ENCODE measurements at places on chromosomes 7 and 10.

DNA sequence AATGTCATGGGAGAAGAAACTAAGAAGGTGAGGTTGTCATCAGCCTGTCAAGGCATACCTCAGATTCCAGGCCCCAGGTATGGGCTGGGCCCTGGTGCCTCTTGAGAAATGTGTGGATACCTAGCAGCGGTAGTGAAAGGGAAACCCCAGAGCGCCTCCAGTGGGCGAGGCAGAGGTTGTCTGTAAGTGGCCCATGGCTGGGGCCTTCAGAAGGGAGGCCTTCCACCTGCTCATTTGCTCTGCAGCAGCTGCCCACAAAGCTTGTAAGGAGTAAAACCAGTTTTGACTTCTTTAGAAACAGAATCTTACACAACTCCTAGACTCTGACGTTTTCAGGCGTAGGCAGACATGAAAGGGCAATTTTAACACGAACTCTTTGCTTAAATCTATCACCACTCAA lies 509.9 kb downstream of the PARD3 start:
- no peak for DNase-seq

GRCh38 chr7:134690016-134690415 lies 43.4 kb downstream of the BPGM start:
- DNase-seq = no peak

DNA sequence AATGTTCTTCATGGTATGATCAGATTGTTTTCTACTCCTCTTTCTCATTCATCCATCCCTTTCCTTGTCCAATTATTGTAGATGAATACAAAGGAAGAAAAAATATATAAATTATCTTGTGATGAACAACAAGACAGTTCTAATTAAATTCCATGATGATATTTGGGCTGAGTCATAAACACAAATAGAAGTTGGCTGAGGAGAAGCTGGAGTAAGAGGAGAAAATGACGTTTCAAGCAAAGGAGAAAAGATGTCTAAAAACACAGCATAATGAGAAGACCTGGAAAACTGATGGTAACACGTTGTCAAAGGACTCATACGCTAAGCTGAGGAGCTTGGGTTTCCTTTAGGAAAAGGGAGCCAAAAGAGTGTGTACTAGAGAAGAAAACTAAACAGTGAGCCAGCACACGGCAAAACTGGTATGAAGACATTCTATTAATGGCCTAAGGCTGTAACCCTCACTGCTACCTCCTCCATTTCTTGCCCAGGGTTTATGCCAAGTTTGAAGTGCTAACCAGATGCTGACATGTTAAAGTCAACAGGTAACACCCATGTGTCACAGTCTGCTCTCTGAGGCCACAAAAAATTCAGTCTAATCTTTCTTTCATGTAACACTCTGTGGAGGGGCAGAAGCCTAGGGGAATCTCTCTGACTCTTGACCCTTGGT lies 26.1 kb downstream of the ZFAND4 start:
- DNase-seq = no peak

DNA sequence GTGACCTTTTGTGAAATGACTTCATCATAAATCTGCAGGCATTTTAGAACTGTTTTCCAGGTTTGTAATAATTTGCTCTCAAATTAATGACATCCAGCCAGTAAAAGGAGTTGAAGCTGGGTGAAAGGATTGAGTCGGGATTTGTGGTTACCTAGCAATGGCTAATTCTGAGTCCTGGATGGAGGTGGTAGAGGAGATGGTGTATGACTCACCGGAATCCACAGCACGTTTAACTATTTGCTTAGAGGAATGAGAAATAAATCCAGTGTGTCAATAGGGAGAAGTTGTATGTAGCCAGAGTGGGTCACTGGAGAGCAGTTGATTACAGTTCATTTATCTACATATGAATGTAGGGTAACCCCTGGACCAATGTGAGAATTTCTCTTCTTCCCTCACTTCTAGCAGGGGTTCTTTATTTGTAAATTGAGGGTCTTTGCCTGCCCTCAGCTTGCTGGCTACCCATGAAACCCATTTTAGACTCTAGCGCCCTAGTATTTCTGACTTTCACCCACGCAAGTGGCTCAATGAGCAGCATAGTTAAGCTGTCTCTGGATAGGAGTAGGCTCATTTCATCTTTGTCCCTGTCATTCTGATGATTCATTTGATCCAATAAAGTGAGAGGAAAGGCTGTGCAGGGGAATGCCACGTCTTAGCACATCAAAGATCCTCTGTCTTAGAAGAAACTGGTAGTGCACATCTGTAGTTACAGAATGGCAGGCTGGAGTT lies 547.8 kb downstream of the SORCS3 start:
- DNase-seq = no peak

- DNase-seq = no peak
Observed at GRCh38 chr7:7257899-7258692, 75.8 kb downstream of the C1GALT1 start.

GRCh38 chr10:110356628-110357245 lies 52.0 kb upstream of the SMNDC1 start:
- no peak for DNase-seq

- DNase-seq = peak; percentile 97
Observed at GRCh38 chr10:17228091-17229015, at the start of gene VIM. Gene VIM, plus strand, starts transcription at chr10:17228241. Its CDS starts 1,182 bp downstream, at chr10:17229423.

GRCh38 chr10:123139521-123140163 lies 3.9 kb downstream of the HMX3 start:
- no peak for DNase-seq

Data from mesenteric fat pad (tissue), 1 donor.